ENCODE measurements at places on chromosomes 11 and 22.

DNA sequence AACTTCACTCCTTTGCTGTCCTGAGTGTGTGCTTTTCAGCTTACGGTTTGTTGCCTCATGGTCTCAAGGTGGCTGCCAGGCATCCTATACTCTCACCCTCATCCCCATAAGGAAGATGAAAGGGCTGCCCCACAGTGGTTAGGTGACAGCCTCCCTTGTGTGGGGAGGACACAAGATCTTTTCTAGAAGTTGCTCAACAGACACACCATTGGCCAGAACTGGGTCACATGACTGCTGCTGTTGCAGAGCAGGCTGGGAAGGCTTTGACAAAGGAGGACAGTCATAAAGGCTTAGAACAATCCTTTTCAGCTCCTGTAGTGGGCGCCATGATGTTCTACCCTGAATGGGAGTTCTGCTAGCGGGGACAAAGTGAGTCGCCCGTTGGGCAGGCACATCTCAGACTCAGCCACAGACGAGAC lies 69.7 kb upstream of the RASD2 start:
- peak; percentile 28 for DNase-seq

- no peak for DNase-seq
Measured at GRCh38 chr11:36976741-36977140, 378.7 kb upstream of the RAG2 start.

GRCh38 chr22:37336579-37336978 lies 54.3 kb downstream of the CYTH4 start:
- no peak for DNase-seq

GRCh38 chr11:2992997-2993325 lies 832 bp upstream of the NAP1L4 start:
- DNase-seq: no peak

- no peak for DNase-seq
Measured at GRCh38 chr22:29727131-29727523, 7.3 kb downstream of the CABP7 start.

GRCh38 chr11:60251485-60252212 lies 8.7 kb upstream of the MS4A4E start:
- peak; percentile 24 for DNase-seq

DNA sequence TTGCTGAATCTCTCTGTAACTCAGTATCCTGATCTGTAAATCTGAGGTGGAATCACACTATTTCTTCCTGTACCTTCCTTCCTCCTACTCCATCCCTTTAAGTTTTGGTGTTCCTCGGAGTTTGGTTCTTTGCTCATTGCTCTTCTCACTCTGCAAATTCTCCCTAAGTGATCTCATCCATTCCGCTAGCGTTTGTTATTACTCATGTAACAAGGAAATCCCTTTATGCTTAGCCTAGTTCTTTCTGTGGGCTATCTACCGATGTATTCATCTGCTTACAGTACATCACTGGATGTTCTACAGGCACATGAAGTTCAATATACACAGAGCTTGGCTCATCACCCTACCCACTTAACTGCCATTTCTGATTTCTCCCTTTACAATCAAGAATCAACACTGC lies 1.6 kb upstream of the CEP295 start:
- DNase-seq: no peak

GRCh38 chr22:44225812-44226211 lies 45.1 kb downstream of the PARVG start:
- no peak for DNase-seq

DNA sequence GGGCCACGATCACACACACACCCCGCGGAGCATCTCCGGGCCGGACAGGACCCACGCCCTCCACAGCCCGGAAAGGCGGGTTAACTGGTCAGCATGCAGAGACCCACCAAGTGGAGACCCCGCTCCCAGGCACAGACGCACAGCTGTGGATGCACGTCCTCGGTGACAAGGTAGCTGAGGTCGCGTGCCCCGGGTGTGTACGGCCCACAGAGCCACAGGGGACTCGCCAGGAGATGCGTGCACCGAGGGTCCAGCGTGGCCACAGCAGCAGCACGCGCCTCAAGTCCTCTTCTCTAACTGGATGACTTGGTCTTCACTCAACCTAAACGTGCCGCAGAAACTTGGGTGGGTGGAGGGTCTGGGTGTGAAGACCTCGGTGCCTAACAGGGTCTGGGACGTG lies 5.5 kb downstream of the H19 start:
- DNase-seq: no peak

- no peak for DNase-seq
Measured at GRCh38 chr11:2440646-2441045, 3.7 kb downstream of the TRPM5 start.

DNA sequence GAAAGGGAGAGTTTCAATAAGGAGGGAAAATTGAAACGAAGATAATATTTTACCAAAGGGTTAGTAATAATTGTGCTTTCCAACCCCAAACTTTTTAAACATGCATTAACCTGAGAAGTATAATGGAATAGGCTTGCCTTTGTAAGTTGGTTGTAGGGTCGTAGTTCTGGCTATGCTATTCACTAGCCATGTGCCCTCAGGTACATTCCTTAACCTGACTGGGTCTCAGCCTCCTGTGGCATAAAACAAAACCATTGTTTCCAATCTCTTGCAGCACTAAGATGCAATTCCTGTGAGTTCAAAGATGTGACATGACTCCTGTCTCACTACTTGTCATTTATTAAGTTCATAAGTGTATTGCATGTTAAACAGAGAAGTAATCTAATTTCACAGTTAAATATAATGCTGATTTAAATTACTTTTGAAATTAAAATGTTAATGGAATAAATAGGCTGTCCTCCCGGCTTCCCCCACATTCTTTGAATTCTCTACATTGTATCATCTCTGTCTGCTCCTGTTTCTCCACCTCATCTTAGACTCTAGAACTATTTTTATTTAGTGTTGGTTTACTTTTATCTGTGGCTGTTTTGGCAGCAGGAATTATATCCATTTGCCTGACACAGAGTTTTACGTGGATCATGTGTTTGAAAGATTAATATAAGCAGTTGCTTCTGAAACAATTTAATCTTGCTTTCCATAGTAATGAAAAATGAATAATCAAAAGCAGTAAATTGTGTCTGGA lies 216.3 kb downstream of the FAT3 start:
- no peak for DNase-seq

DNA sequence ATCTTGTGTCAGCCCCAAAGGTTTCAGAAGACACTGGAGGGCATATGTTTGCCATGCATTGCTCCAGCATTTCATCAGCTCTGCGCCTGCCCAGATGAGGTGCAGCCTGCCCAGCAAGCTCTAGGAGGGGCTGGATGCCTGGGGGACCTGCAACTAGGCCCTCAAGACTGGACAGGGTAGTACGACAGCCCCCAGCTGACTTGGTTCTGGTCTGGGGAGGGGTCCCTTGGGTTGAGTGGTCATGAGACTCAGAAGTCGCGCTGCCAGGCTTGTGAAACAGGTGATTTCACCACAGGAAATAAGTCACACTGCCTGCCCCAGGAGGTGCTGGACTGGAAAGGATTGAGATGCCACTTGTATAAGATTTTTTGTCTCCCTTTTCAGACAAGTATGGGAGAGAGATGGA lies 23.4 kb downstream of the TPBGL start:
- no peak for DNase-seq

DNA sequence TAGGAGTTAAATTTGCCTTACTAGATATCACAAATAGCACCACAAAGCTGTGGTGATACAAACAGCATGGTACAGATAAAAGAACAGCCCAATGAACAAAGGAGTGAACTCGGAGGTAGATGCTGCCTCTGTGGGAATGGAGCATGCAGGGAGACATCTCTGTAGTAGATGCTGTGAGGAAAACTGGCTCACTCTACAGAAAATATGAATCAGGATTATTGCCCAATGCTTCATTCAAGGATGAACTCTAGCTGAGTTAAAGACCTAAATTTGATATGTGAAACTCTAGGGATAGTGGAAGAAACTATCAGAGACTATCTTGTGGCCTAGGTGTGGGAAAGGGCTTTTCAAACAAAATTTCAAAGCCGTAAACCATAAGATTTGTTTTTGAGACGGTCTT lies 15.3 kb upstream of the CAPN5 start:
- DNase-seq: no peak

DNA sequence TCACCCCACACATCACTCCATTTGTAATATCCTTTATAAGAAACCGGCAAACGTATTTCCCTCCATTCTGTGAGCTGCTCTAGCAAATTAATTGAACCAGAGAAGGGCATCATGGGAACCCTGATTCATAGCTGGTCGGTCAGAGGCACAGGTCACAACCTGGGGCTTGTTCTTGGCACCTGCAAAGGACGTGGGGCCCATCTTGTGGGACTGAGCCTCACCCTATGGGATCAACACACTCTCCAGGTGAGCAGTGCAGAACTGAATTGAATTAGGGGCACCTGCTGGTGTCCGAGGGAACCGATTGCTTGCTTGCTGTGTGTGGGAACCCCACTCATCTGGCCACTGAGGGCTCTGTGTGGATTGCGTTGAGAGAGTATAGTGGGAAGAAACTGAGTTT lies 145.3 kb downstream of the CTTN start:
- no peak for DNase-seq

- no peak for DNase-seq
Measured at GRCh38 chr11:7910286-7910788, 20.7 kb downstream of the OR10A6 start.

GRCh38 chr11:33018840-33019239 lies 3.2 kb downstream of the DEPDC7 start:
- DNase-seq: no peak

- DNase-seq: no peak
Measured at GRCh38 chr11:35064114-35064800, 74.7 kb upstream of the CD44 start.

GRCh38 chr22:49992921-49993648 lies 19.5 kb downstream of the IL17REL start:
- DNase-seq: no peak

DNA sequence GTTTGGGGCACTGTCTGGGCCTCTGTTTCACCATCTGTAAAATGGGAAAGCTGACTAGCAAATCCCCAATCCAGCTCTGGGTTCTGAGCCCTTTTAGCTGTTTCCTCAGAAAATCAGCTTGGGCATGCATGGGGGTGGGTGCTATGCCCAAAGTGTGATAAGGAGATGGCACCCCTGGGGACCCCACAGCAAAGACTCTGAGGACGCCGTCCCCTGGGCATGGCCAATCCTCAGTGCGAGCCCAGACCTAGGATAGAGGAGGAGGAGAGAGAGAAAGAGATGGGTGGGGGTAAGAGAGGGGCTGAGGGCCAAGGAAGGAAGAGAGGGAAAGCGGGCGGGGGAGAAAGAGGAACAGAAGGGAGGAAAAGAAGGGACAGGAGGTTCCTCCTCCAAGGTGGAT lies 31.8 kb downstream of the TPBGL start:
- DNase-seq: no peak

GRCh38 chr22:25627271-25627852 lies 62.9 kb downstream of the GRK3 start:
- no peak for DNase-seq

GRCh38 chr22:30485362-30485988 lies 13.7 kb upstream of the SEC14L3 start:
- DNase-seq: peak; percentile 28

DNA sequence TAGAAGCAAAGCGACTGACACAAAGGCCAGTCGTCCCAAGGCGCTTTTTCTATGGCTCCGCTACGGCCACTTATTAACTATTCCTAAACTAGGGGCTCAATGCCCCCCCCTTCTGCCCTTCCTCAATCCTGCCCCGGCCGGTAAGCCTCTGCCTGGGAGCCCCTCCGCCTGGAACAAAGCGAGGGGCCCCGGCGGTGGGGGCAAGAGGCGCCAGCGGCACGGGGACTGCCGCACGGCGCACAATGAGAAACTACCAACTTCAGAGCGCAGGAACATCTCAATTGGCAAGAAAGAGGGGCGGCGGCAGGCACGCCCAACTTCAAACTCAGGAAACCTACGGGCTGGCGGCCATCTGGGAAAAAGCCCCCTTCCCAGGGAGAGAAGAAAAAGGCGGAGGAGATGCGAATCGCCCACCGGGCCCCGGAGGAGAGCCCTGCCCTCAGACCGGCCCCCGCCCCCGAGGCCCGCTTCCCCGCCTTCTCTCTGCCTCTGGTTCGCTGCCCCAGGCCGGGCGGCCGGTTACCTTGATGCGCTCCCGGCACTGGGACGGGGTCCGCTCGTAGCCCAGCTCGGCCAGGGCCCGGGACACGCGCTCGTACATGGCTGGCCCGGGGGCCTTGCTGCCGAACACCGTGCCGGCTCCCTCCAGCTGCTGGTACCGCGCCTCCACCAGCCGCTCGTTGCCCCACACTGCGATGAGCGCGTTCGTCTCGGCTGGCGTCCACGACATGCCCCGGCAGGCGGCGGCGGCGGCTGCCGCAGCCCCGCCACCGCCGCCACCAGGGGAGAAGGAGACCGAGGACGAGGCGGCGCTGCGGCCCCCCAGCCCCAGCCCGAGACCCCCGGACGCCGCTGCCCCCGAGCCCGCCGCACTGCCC lies 619 bp downstream of the MSANTD2 start:
- DNase-seq: no peak

DNA sequence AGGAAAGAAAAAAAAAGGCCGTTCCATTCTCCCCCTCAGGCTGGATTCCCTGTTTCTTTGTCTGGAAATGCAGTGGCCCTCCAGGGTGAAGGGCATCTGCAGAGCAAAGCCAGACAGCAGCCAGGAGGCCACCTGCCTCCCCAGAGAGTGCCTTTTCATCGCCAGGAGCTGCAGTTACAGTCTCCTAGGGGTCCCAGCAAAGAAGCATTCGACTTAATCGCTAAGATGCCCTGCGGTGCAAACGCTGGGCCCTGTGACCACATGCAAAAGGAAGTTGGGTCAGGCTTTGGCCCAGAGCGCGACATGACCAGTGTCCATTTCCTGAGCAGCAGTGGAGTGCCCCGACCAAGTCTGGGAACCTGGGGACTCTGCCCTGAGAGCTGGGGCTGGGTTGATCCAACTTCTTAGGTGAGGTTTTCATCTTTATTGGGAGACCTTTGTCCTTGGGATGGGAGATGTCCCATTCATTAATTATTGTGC lies 304.6 kb downstream of the OPCML start:
- no peak for DNase-seq

DNA sequence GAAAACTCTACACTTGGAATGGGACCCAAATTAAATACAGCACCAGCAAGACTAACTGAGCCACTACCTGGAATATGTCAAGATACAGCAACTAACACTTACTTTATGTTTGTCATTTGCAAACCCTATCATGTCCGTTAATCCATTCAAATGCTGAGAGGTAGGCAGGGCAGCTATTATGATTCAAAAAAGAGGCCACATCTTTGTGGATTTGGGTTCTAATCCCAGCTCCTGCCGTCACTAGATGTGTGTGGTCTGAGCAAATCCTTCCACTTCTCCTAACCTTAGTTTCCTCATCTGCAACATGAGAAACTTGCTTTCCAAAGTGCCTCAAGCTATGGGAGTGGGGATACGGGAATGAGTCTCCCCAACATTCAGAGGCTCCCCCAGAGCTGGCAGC lies 24.2 kb downstream of the FLI1 start:
- DNase-seq: no peak
